Mesenteric fat pad (tissue), 1 donor: ENCODE measurements at places on chromosomes 2 and 18. TPM values are rescaled to one million over a fixed set of nuclear protein-coding genes. Genes with fewer than 3 reads are reported as not detected.

MEP1B gene
- total RNA-seq, result 0.42 TPM

RMDN2 gene
- total RNA-seq, result 8.4 TPM

MDH1B gene
- total RNA-seq, result 0.19 TPM

TMEM198 gene
- total RNA-seq, result 2.6 TPM

SERPINB4 gene
- not detected for total RNA-seq

EVX2 gene
- total RNA-seq, result not detected

IHH gene
- total RNA-seq, result 0.26 TPM

CFAP221 gene
- 2.3 TPM for total RNA-seq

GREB1 gene
- total RNA-seq, result 3.8 TPM
